Body of pancreas (tissue), 4 donors: ENCODE measurements at places on chromosomes 1 and 21.

GRCh38 chr1:228060458-228061190 lies 21.9 kb upstream of the ARF1 start:
- H3K4me3 ChIP-seq = no peak overlapping the region
- no peak for DNase-seq
- peaks cover 25% of the 10 kb centered on the region for H3K4me1 ChIP-seq

GRCh38 chr1:204198348-204199340 lies 2.4 kb upstream of the KISS1 start:
- H3K36me3 ChIP-seq = no peaks in the 10 kb centered on the region
- H3K4me1 ChIP-seq = peaks cover 9% of the 10 kb centered on the region
- no peak for DNase-seq
- no peak overlapping the region for H3K27ac ChIP-seq
- no peak overlapping the region for H3K4me3 ChIP-seq

GRCh38 chr1:2088458-2088857 lies 38.2 kb downstream of the PRKCZ start:
- H3K36me3 ChIP-seq = no peaks in the 10 kb centered on the region
- H3K27ac ChIP-seq = no peak overlapping the region
- no peaks in the 10 kb centered on the region for H3K4me1 ChIP-seq
- no peak for DNase-seq
- H3K27me3 ChIP-seq = no peaks in the 10 kb centered on the region

GRCh38 chr1:57024855-57025254 lies 59.0 kb upstream of the C8B start:
- H3K4me3 ChIP-seq = no peak overlapping the region
- no peaks in the 10 kb centered on the region for H3K4me1 ChIP-seq
- H3K27me3 ChIP-seq = no peaks in the 10 kb centered on the region
- DNase-seq = no peak
- no peaks in the 10 kb centered on the region for H3K36me3 ChIP-seq

- no peak overlapping the region for H3K4me3 ChIP-seq
- H3K4me1 ChIP-seq = peaks cover 21% of the 10 kb centered on the region
- DNase-seq = no peak
These were observed 7.3 kb upstream of the CACNA1S start for GRCh38 chr1:201119206-201120197.

DNA sequence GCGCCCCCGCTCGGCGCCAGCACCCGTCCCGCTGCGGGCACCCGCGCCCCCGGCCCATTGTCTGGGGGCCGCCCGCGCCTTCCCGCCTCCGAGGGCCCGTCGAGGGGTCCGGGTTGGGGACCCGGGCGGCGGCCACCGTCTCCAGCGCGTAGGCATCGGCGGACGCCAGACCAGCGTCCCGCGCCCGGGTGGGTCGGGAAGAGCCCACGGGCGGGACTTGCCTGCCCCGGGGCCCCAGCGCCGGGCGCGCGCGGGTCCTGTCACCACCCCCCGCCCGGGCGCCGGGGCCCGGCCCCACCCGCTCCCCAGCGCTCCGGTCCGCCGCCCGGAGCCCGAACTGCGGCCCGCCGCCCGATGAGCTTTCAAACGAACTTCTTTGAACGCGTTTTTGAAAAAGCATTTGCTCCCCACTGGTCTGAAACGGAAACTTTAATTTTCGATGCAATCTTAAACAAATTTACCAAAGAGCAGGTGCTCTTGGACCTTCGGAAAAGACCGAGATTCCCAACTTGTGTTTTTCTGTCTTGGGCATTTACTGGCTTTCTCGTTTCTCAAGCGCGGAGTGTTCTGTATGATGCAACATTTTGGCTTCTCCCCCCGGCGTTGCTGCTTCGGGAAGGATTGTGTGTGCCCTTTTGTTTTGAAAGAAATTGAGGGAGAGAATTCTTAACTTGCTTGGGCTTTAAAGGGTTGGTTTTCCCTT lies 615 bp downstream of the CLIC4 start:
- DNase-seq = peak; percentile 67
- no peaks in the 10 kb centered on the region for H3K36me3 ChIP-seq
- H3K4me3 ChIP-seq = peak overlapping the region; percentile 74
- no peaks in the 10 kb centered on the region for H3K27me3 ChIP-seq

DNA sequence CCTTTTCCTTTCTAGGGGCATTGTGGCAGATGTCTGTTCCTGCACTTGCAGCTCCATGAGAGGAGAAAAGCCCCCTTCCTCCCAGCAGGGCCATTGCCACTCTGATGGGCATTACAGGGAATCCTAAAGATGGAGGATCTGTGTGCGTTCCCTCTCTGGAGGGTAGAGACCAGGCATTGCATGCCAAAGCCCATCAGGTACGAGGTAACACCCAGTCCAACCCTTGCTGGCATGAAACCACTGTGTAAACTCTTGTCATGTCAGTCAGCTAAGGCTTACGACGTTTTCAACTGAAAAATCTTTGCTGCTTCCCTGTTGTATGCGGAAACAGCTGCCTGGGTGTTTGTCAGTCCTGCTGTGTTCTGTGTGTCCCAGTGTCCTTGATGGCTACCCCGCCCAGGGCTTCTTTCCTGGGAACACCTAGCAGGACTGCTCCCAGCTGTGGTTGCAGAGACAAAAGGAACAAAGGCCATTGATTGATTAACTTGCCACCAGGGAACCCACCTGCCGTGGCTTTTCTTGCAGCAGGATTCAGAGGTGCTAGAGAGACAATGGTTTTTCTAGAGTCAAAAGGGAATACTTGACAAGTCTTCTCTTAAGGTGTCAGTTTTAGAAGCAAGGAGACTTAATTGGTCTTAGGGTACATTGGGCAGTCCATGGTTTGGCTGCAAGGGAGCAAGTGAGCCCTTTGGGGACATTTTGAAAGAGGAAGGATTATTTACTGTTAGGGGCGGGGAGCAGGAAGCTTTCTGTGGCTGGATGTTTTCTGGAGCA lies 24.6 kb downstream of the B3GALT5 start:
- peak overlapping the region; percentile 70 for H3K27ac ChIP-seq
- H3K4me1 ChIP-seq = peaks cover 44% of the 10 kb centered on the region
- no peaks in the 10 kb centered on the region for H3K36me3 ChIP-seq
- H3K4me3 ChIP-seq = no peak overlapping the region

- no peak overlapping the region for H3K27ac ChIP-seq
- DNase-seq = no peak
- no peak overlapping the region for H3K4me3 ChIP-seq
- H3K4me1 ChIP-seq = no peaks in the 10 kb centered on the region
- H3K27me3 ChIP-seq = no peaks in the 10 kb centered on the region
- H3K36me3 ChIP-seq = no peaks in the 10 kb centered on the region
These were observed 57.5 kb upstream of the ABCG1 start for GRCh38 chr21:42161401-42161955.

- H3K4me3 ChIP-seq = no peak overlapping the region
- no peaks in the 10 kb centered on the region for H3K27me3 ChIP-seq
- H3K36me3 ChIP-seq = no peaks in the 10 kb centered on the region
- peaks cover 24% of the 10 kb centered on the region for H3K4me1 ChIP-seq
These were observed 689.6 kb downstream of the USP25 start for GRCh38 chr21:16419188-16419921.

DNA sequence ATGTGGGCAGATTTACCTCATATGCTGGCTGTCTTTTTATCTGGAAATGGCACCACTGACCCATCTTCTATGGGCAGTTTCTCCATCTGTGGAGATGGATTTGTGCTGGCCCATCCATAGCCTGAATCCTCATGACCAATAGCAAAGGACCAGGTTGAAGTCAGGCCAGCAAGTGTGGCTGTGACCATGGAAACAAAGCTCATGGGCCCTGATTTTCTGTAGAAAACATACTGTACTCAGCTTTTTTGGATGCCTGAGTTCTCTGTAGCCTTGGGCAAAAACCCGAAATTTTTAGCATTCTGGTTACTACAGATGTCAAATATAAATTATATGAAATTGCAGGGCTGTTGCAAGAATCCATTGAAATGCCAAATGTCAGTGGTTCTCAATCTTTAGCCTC lies 155.0 kb downstream of the PLXNA2 start:
- DNase-seq = no peak
- no peak overlapping the region for H3K4me3 ChIP-seq
- no peaks in the 10 kb centered on the region for H3K4me1 ChIP-seq
- H3K27ac ChIP-seq = no peak overlapping the region

- no peaks in the 10 kb centered on the region for H3K4me1 ChIP-seq
- H3K27ac ChIP-seq = no peak overlapping the region
- DNase-seq = no peak
- H3K4me3 ChIP-seq = no peak overlapping the region
- H3K36me3 ChIP-seq = no peaks in the 10 kb centered on the region
These were observed 104.9 kb downstream of the NUF2 start for GRCh38 chr1:163426505-163427251.

GRCh38 chr1:218297867-218298266 lies 12.8 kb downstream of the RRP15 start:
- H3K27ac ChIP-seq = no peak overlapping the region
- H3K4me1 ChIP-seq = peaks cover 11% of the 10 kb centered on the region
- H3K4me3 ChIP-seq = no peak overlapping the region
- no peaks in the 10 kb centered on the region for H3K27me3 ChIP-seq
- H3K36me3 ChIP-seq = no peaks in the 10 kb centered on the region
- no peak for DNase-seq

DNA sequence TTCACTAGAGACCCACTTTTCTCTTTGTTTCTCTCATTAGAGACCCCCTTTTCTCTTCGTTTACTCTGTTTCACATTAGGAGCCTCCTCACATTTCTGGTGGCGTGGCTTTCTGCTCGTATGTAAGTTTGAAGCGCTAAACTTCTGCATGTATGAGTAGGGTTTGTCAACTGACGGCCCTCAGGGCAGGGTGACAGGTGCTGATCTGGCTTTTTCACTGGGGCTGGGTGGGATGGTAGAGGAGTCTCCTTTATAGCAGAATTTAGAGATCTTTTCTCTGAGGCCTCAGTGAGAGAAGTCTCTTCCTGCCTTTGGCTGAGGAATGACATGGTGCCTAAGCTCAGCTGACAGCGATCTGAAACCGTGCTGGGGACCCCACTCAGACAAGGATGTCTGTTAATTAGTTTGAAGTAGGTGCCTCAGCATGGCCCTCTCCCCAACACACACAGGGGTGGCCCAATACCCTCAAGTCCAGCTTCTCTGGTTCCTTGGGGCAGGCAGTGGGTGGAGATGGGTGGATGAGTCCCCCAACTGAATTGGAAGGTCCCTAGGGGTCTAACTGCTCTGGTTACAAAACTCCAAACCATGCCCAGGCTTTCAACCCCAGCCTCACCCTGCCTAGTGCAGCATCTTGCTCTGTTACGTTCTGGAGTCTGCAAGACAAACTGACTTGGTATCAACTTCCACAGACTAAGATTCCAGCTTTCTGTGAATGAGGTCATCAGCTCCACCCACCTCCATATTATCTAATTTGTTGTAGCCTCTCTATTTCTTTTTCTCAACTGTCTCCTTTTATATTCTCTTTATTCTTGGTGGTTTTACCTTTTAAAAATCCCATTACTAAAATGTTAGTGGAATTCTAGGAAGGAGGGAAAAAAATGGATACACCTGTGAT lies 3.2 kb downstream of the SLC1A7 start:
- DNase-seq = no peak
- no peaks in the 10 kb centered on the region for H3K36me3 ChIP-seq
- no peaks in the 10 kb centered on the region for H3K27me3 ChIP-seq
- no peak overlapping the region for H3K4me3 ChIP-seq

DNA sequence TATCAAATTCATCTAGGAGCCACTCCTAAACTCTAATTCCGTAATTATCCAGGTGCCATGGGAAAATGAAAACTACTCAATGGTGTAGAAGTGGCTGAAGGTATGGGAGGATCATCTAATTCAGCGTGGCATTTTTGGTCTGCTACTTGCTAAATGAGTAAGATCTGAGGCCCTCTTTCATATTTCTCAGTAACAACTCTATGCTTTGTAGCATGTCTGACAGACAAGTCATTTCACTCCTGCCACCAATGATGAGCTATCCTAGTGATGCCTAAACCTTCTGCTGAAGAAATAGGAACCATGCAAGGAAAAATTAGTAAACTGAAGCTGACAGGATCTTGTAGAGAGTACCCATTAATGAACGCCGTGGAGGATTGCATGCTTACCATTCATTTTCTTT lies 145.3 kb downstream of the NTNG1 start:
- H3K27me3 ChIP-seq = no peaks in the 10 kb centered on the region
- no peak for DNase-seq
- H3K4me1 ChIP-seq = no peaks in the 10 kb centered on the region
- H3K36me3 ChIP-seq = no peaks in the 10 kb centered on the region

DNA sequence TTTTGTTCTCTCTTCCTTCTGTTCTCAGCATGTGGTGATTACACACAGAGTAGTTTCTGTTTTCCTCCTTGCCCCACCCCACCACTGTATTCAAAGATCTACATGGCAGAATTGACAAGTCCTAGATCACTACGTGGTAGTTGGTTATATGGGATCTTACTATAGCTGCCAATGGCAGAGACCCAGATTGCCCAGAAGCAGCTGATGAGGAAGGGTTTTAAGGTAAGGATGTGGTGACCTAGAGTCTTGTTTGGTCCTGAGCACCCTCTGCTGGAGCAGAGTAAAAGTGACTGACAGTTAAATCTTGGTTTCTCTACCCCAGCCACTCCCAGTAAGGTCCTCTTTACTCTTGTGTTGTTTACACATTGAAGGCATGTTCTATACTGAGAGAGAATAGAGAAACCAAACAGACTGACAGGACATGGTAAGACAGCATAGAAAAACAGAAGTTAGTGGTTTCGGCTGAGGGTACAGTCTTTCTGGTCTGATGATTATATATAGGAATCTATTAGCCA lies 22.8 kb upstream of the STRIP1 start:
- no peaks in the 10 kb centered on the region for H3K27me3 ChIP-seq
- DNase-seq = peak; percentile 38
- H3K4me3 ChIP-seq = no peak overlapping the region
- H3K27ac ChIP-seq = no peak overlapping the region
- peaks cover 25% of the 10 kb centered on the region for H3K36me3 ChIP-seq

DNA sequence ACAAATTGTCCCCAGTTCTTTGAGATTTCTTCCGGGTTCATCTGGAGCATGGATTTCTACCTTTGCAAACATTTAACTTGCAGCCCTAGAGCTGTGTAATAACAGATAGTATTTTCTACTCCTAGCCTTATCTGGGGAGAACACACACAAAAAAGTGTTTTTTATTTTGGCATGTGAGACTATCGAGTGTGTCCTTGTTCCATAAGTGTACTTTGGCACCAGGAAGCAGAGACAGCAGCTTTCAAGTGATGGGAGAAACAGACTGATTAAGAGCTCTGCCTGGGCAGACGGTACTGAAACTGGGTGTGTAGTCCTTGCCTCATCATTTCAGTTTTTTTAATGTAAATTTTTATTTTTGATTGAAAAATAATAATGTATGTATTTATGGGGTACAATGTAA lies 297.4 kb downstream of the ST6GALNAC3 start:
- no peaks in the 10 kb centered on the region for H3K36me3 ChIP-seq
- H3K27me3 ChIP-seq = no peaks in the 10 kb centered on the region
- DNase-seq = no peak
- H3K4me3 ChIP-seq = no peak overlapping the region
- no peaks in the 10 kb centered on the region for H3K4me1 ChIP-seq

- H3K27ac ChIP-seq = no peak overlapping the region
- no peaks in the 10 kb centered on the region for H3K36me3 ChIP-seq
- H3K27me3 ChIP-seq = no peaks in the 10 kb centered on the region
- no peak overlapping the region for H3K4me3 ChIP-seq
These were observed 333.6 kb downstream of the DUSP10 start for GRCh38 chr1:221408117-221408803.

DNA sequence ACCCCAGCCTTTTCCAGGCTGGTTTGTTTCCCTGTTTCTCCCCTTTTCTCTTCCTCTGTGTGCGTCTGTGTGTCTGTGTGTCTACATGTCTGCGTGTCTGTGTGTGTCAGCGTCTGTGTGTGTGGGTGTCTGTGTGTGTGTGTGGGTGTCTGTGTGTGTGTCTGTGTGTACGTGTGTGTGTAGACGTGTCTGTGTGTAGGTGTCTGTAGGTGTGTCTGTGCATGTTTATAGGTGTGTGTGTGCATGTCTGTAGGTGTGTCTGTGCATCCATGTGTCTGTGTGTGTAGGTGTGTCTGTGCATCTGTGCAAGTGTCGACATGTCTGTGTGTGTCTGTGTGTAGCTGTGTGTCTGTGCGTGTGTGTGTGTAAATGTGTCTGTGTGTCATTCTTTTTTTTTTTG lies 3.3 kb downstream of the TTLL10 start:
- no peaks in the 10 kb centered on the region for H3K27me3 ChIP-seq
- H3K4me3 ChIP-seq = no peak overlapping the region
- no peak overlapping the region for H3K27ac ChIP-seq
- H3K4me1 ChIP-seq = no peaks in the 10 kb centered on the region
- H3K36me3 ChIP-seq = no peaks in the 10 kb centered on the region
